Upper lobe of left lung (tissue), 6 donors: ENCODE measurements at places on chromosomes 11 and 22.
A peak's percentile ranks its signal among the peaks of the same experiment; 100 is the strongest.

- peak; percentile 43 for DNase-seq
These were observed 10.5 kb downstream of the EMID1 start for GRCh38 chr22:29216011-29216872.

GRCh38 chr11:63552921-63553320 is 10.3 kb downstream of the PLAAT2 start:
- no peak for DNase-seq

DNA sequence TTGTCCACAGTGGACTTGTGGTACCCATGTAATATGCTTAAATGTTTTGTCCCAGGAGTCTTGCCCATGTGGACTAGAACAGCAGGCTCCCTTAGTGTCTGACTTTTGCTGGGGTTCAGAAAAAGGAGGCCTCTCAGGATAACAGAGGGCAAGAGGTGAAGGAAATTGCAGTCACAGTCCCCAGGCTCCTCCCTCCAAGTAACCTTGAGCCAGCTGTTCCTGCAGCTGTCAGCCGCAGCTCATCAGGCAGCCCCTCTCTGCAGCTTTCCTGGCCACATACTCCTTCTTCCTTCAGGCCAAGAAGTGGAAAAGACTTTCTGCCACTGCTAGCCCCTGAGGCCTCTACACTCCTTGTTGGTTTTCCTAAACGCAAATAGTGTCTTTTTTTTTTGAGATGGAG is 6.3 kb upstream of the MYO18B start:
- no peak for DNase-seq

- no peak for DNase-seq
These were observed 67.3 kb downstream of the MCHR1 start for GRCh38 chr22:40746428-40747220.

DNA sequence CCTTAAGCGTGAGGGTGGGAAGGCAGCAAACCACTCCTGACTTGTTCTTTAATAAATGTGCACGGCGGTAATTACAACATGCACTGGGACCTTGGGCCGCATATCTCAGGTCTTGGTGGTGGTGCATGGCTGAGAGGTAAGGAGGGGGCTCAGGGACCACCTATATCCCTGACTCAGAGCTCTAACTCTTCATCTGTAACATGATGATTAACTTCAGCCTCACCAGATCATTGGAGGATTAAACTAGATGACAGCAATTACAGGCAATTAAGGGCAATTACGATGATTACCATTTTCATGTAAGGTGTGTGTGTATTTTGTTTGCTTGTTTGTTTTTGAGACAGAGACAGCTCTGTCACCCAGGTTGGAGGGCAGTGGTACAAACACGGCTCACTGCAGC is 45.0 kb downstream of the FBLN1 start:
- DNase-seq: no peak

DNA sequence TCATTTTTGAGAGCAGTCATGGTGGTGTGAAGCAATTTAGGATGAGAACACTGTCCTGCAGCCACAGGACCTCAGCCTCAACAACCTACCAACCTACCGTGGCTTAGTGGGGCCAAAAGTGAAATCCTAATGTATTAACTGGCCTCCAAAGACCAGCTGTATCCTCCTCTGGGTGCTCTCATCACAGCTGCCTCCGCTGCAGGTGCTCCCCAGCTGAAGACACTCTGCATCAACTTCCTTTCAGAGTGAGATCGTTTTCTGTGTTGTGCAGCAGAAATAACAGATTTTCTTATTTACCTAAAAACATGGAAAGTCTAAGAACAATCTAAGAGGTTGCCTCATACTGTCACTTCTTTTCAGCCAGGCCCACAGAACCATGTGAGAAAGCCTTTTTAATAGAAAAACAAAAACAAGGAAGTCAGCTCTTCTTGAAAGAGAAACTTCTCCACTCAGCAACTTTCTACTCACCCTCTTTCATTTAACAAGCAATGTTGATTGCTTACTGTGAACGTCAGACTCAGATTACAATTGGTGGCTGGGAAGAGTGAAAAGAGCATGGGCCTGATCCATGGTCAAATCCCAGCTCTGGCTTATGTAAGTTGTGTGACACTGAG is 136.1 kb downstream of the TENM4 start:
- no peak for DNase-seq
